Uterus (tissue), 4 donors: ENCODE measurements at places on chromosomes 16 and 17. TPM values are rescaled to one million over a fixed set of nuclear protein-coding genes. Genes with fewer than 3 reads are reported as not detected.

GRCh38 chr17:64007838-64008282, 9.7 kb downstream of the PRR29 start:
- DNase-seq, result no peak

DNA sequence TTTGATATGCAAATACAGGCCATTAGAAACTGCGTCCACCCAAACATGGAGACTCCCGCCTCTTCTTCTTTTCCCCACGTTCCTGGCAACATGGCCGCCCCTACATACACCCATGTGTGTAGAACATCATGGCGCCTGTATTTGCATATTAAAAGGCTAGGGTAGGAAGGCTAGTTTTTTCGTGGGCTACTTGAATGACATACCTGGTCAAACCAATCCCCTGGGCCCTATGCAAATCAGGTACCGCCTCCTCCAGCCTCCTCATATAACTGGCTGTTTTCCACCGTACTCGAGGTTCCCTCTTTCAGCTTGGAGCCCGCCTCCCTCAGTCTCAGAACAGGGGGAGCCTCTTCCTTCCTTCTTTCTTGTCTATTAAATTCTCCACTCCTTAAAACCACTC, 840 bp upstream of the CD300LB start:
- peak; percentile 20 for DNase-seq

DNA sequence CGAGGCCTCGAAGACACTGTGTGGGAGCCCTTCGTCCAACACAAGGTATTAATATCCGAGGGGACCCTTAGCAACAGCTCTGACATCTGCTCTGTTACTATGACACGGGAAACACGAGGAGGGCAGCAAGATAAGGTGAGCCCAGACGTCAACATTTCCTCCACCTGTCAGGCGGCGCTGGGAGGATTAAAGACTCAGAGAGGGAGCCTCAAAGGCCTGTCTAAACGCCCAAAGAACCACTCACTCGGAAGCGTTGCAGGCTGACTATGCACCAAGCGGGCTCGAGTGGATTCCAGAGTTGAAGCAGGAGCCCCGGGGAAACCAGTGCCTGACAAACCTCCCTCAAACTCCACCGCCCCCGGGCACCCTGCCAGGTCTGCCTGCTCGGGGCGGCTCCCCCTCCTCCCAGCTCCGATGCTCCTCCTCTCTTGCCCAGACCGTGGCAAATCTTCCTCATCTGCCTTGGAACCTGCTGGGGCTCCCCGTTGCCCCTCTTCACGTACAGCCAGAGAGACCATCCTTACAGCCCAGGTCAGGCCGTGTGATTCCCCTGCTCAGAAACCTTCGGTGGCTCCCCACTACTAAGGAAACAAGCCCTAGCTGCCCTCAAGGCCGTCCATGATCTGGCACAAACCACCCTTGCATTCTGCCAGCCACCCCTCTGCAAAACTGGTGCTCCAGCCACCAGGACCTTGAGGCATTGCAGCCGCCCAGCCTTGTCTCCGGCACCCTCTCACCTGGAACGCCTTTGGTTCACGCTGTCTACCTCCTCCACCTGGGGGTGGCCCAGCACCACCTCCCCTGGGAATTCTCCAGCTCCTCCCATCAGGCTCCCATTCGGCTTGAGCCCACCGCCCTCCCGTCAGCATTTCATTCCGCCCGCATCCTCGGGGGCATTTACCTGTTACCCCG, 16.2 kb downstream of the RPH3AL start:
- DNase-seq, result peak; percentile 44

DNA sequence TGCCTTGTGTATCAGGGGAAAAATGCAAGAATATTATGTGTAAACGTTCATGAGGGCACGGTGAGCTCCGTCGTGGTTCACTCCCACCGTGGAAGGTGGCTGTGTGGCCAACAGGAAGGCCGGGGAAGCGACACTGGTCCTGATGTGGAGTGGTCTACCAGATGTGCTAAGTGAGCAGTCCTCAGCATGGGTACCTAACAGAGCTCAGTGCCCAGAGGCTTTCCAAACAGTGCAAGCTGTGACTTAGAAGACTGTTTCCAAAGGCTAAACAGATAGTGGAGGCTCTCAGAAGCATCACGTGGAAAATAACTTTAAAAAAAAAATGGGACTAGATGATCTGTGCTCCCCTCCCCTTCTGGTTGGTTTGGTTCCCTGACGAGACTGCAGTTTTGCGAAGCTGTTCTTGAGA, 199.3 kb upstream of the CHMP6 start:
- peak; percentile 39 for DNase-seq

Gene CD79B
- total RNA-seq, result 0.29 TPM

Gene KLHL10
- total RNA-seq, result 0.70 TPM
